ENCODE measurements at places on chromosomes 2 and 18. TPM values are rescaled to one million over a fixed set of nuclear protein-coding genes. Genes with fewer than 3 reads are reported as not detected.
A peak's percentile ranks its signal among the peaks of the same experiment; 100 is the strongest.

DNA sequence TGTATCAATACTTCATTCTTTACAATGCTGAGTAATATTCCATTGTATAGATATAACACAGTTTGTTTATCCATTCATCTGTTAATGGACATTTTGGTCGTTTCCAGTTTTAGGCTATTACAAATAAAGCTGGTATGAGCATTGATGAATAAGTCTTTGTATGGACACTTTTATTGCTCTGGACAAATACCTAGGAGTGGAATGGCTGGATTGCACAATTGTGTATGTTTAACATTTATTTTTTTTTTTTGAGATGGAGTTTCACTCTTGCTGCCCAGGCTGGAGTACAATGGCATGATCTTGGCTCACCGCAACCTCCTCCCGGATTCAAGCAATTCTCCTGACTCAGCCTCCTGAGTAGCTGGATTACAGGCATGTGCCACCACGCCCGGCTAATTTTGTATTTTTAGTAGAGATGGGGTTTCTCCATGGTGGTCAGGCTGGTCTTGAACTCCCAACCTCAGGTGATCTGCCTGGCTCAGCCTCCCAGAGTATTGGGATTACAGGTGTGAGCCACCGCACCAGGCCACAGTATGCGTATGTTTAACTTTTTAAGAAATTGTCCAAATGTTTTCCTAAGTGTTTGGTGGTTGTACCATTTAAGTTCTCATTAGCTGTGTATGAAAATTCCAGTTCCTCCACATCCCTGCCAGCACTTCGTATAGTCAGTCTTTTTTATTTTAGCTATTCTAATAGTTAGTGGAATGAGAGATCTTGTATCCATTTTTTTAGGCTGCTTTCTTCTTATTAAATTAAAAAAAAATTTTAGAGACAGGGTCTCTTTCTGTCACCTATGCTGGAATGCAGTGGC is 194.9 kb upstream of the HAAO start:
- DNase-seq: no peak

DNA sequence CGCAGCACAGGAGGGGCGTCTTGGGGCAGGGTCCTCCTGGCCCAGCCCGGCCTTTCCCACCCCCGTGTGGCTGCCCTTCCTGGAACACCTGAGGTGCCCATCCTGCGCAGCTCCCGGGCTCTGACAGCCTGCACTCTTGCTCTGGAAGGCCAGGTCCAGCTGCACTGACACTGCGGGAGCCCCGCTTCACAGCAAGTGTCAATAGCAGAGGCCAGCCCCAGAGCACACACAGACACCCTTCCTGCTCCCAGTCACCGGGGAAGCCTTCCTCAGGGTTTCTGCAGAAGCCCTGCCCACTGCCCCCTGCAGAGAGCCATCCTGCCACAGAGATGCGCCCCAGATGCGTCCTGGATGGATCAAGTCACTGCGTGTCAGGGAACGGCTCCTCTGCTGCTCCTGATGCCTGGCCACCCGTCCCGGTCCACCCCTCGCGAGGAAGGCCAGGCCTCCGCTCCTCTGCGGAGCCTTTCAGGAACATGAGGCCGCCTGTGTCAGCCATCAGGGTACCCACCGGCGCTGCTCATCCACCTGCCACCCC is 519.2 kb upstream of the MYT1L start:
- DNase-seq: no peak

GRCh38 chr2:30252723-30253701 is 21.7 kb downstream of the LBH start:
- DNase-seq: no peak

RFX8 gene
- 0.37 TPM for total RNA-seq

DNA sequence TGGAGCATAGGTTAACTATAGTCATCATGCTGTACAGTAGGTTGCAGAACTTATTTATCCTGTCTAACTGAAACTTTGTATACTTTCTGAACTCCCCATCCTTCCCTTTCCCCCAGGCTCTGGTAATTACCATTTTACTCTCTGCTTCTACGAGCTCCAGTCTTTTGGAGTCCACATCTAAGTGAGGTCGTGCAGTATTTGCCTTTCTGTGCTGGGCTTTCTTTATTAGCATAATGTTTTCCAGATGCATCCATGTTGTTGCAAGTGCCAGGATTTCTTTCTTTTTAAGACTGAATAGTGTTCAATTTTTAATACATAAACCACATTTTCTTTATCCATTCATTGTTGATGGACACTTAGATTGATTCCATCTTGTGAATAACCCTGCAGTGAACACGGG is 464.1 kb downstream of the TGIF1 start:
- DNase-seq: no peak

GRCh38 chr18:48036226-48036625 is 105.8 kb upstream of the SMAD2 start:
- DNase-seq: no peak

GRCh38 chr2:38935568-38936172 is 46.0 kb downstream of the ARHGEF33 start:
- DNase-seq: no peak

- DNase-seq: peak; percentile 63
Observed at GRCh38 chr2:197707316-197708213, 2.4 kb downstream of the MARS2 start.

- no peak for DNase-seq
Observed at GRCh38 chr2:5229574-5229973, 462.6 kb upstream of the SOX11 start.

DNA sequence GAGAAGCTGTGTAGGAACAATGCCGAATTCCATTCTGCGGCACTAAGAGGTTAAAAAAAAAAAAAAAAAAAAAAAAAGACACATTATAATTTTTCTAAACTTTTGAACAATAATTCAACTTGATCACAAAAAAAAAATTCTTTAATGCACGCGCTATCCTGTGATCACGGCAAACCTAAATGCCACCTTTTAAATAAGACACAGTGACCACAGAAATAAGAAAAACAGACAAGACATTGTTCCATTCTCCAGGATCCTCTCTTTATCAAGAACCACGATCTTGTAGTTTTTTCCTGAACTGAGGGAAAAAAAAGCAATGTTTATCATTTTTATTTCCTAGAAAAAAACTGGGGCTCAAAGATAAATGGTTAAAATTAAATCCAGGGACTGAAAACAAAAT is 9.4 kb downstream of the SUCLG1 start:
- no peak for DNase-seq

GRCh38 chr2:142545036-142545435 is 332.4 kb upstream of the KYNU start:
- no peak for DNase-seq

DPY30 gene
- total RNA-seq: 110 TPM

AOX1 gene
- total RNA-seq: 5.7 TPM

- DNase-seq: no peak
Observed at GRCh38 chr18:39969803-39970494, 1985.1 kb upstream of the PIK3C3 start.

DNA sequence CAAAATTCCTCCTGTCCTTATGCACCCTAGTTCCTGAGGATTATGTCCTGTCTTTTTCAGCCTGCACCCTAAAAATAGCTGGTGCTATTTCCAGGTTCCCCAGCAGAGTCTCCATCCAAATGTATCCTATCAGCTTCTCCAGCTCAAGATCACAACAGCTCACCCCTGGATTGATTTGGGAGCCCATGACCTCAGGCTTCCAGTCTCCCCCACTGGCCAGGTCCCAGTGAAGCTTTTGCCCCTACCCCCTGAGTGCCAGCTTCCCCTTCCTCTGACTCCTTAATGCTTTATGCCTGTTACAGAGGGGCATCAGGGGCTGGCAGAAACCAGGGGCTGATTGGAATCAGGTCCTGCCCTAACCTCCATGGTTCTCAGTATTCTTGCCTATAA is 76.9 kb upstream of the DAPL1 start:
- no peak for DNase-seq

NLRC4 gene
- total RNA-seq: not detected

- no peak for DNase-seq
Observed at GRCh38 chr2:113000436-113000835, 4.8 kb upstream of the IL36A start.

DNA sequence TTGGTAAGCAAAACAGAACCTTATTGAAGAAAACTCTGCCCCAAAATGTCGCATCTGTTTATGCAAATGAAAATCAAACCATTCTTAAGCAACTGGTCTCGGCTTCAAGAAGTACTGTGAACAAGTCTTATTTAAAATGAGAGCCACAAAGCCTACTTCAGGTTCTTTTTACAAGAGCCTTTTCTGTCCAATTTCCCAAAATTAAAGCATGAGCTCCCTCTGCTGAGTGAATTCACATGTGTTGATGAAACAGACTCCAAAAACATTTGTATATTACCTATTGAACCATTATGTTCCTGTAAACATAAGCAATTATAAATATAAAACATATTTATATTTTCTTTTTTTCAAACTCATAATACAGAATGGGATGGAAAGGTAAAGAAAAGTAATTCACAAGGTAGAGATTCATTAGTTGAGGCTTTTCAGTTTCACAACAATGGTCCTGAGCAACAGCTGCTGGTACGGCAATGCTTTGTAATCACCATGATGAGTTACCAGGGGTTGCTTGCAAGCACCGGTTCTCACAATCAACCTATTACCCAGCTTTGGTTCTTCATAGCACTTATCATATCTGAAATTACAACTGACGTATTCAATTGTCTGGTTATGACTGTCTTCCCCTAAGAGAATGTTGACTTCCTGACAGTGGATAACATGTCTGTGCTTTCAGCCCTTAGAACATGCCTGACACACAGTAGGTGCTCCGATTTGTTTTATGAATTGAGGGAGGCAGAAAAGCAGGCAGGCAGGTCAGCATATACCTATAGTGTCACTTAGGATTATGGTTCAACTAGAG is 108.4 kb upstream of the BZW1 start:
- DNase-seq: peak; percentile 69

CACNB4 gene
- 14.2 TPM for total RNA-seq

All from neural progenitor cell (in vitro differentiated cells).